ENCODE measurements at places on chromosomes 4 and X. TPM values are rescaled to one million over a fixed set of nuclear protein-coding genes. Genes with fewer than 3 reads are reported as not detected.

The STATH gene
- total RNA-seq: not detected

The TMEM156 gene
- total RNA-seq: 11.5 TPM

The SNCA gene
- total RNA-seq: 12.6 TPM

The TMEM192 gene
- total RNA-seq: 21.5 TPM

The NOCT gene
- total RNA-seq: 62.4 TPM

The FAM47A gene
- total RNA-seq: not detected

All from tracheal epithelial cell (primary cell).